T-helper 1 cell (primary cell): ENCODE measurements at places on chromosomes 2 and 18.

DNA sequence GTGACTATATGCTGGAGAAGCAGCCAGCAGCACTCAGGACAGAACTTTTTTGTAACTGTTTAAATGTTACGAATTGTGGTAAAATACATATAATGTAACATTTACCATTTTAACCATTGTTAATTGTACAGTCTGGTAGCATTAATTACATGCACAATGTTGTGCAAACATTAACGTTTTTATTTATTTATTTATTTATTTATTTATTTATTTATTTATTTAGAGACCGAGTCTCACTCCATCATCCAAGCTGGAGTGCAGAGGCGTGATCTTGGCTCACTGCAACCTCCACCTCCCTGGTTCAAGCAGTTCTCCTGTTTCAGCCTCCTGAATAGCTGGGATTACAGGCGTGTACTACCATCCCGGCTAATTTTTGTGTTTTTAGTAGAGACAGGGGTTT lies 88.7 kb upstream of the TEX51 start:
- no peak for DNase-seq

DNA sequence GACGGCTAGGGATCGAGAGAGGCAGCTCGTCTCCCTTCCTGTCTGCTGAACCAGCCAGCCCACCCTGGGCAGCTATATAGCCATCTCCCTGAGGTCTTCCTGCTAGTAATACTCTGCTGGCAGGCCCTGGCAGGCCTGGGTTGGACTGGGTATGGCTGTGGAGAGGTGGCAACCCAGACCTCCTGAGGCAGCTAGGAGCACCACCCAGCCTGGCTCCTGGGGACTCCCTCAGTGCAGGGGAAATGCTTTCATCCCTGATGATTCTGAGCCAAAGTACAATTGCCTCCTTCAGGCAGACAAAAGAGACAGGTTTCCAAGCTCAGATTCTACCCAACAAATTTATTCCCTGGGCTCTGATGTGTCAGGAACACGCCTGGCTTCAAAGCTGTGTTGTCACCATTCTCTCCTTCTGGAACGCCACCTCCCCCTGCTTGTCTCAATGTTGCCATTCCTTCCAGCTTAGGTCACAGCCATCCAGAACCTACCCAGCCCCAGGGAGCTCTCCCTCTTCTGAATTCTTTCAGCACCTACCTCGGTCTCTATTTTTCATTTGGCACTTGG lies 4.7 kb upstream of the DNAJB2 start:
- no peak for DNase-seq

GRCh38 chr2:172329416-172329773 lies 98.0 kb upstream of the ITGA6 start:
- no peak for DNase-seq

DNA sequence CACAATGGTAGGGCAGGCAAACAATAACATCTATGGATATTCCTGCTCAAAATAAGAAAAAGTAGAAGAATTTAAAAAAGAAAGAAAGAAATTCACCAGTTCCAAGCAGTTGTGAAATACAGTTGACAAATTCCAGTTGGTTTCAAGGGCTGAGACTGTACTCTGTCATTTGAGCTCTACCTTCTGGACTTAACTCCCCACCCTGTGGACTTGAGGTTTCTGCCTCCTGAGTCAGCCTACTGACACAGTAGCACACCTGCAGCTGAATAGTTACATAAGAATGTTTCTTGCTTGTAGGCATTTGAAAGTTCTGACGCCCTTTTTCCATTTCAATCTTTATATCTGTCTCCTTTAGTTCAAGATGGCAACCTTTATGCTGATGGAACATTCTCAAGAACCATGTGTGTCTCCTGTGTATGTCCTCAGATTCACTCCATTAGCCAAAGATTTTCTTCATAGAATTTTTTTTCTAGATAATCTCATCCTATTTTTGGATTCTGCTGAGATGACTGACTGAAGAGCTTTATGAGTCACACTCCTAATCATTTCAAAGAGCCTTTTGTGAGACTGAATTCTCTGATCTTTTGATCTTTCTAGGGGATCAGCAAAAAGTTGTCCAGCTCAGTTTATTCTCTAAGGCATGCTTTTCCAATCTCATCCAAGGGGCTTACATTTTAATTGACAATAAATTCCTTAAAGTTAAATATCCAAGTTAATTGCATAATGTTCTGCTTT lies 19.1 kb downstream of the NETO1 start:
- no peak for DNase-seq

- no peak for DNase-seq
Observed at GRCh38 chr18:56662902-56663301, 11.7 kb downstream of the WDR7 start.

DNA sequence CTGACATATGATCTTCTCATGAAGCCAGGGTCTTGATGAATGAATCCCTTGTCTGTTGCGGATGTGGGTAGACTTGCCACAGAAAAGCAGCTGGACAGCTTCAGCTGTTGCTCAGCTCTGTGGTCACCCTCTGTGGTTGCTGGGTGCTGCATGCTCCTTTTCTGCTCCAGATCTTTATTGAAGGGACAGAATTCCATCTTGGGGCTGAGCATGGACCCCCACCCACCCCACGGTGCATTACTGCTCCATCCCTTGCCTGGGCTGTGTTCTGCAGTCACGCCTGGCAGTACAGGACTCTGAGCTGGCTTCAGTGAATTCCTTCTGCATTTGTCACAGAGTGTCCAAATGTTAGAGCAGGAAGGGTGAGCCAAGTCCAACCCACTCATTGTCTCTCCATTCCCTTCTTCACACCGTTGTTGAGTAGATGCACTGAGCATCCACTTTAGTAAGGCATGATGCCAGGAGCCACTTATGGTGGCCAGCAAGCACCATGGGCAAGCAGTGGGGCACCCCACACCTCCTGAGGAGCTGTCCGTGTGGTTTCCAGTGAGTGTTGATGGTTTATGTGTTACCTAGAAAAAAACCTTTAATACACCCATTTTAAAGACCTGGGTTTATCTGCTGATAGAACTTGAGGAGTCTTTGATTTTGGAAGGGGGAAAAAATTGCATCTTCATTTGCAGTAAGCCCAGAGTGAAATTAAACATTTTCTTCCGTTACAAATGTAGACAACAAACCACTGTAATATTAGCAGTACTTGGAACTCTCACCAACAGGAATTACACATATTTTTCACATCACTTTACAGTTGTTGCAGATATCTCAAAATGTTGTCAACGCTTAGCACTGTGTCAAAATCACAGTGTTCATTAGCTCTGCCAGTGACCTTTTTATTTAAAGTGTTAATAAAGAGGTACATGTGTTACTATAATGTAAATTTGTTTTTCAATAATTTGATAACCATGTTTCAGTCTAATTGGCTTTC lies 14.7 kb upstream of the ITGB6 start:
- DNase-seq = no peak

DNA sequence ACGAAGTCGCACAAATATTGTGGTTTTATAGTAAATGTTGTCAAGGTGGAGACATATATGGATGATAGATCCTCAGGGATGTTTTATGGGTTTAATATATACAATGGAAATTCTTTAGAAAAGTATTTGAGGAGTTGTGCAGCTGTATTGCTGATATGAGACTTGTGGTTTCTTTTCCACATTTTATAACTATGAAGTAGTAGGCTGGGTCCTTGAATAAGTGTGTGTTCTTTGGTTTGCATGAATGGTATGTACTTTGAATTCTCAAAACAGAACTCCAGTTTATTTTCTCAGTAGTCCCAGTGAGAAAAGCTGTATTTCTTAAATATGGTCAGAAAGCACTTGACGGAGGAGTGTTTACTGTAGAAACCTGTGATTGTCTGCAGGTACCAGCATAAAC lies 42.4 kb downstream of the PLCL1 start:
- no peak for DNase-seq

GRCh38 chr18:58057291-58057965 lies 13.4 kb downstream of the NEDD4L start:
- DNase-seq = no peak

- DNase-seq = peak; percentile 41
Observed at GRCh38 chr2:54558188-54559005, 102.3 kb downstream of the SPTBN1 start.

DNA sequence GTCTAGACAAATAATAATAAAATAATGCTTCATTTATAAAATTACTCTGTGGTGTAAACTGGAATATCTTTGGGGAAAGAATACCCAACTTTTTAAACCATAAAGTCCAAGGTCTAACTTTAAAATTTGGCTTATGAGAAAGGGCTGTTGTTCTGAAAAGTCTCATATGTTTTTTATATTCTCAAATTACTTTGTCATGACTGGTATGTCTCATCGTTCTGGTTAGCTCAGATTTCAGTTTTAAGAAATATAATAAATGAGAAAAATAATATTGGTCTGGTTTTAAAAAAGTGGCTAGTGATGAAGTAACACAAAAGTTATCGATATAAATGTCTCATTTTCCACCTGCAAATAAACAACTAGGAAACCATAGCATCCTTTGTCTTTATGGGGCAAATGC lies 1658.1 kb downstream of the LRP1B start:
- no peak for DNase-seq

DNA sequence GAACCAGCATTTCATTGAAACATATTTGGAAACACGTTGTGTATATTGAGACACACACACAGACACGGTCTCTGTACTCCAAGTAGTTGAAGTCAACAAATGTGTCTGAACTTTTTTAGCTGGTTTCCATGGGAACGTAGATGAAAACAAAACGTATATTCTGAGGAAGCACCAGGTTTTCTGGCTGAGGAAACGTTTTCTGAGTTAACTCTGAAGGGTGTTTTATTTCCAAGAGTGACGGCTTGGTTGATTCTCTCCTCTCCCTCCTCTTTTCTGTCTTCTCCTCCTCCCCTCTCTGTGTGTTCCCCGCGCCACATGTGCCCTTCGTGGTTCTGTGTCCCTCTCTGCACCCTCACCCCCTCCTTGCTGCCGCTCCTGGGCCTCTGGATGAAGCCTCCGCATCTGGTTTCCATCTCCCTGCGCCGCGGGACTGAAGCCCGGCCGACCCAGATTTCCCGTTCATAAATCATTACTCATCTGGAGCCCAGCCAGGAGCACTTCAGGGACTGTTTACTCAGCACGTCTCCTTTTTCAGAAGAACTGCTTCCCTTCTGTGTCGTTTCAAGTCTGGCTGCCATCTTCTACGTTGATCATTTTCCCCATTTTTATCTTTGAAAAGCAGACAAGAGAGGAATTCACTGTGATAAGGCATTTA lies 122.7 kb downstream of the COL6A3 start:
- no peak for DNase-seq

DNA sequence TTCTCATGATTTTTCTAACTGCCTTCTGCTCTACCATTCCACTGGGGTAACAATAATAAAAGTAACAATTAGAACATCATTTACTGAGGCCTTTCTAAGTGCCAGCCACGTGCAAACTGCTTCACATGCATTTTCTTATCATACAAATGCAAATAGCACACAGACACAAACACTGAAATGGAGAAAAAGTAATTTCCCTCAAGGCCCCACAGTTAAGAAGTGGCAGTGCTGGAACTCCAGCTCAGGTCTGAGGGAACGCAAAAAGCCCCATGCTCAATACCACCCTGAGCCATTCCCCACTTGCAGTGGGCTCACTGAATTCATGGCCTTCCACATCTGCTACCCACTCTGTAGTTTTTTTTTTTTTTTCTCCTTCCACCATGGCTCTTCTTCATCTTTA lies 140.6 kb downstream of the UPP2 start:
- no peak for DNase-seq

GRCh38 chr2:195594919-195595694 lies 61.9 kb upstream of the SLC39A10 start:
- no peak for DNase-seq
